CD14-positive monocyte (primary cell): ENCODE measurements at places on chromosomes 4 and X.

DNA sequence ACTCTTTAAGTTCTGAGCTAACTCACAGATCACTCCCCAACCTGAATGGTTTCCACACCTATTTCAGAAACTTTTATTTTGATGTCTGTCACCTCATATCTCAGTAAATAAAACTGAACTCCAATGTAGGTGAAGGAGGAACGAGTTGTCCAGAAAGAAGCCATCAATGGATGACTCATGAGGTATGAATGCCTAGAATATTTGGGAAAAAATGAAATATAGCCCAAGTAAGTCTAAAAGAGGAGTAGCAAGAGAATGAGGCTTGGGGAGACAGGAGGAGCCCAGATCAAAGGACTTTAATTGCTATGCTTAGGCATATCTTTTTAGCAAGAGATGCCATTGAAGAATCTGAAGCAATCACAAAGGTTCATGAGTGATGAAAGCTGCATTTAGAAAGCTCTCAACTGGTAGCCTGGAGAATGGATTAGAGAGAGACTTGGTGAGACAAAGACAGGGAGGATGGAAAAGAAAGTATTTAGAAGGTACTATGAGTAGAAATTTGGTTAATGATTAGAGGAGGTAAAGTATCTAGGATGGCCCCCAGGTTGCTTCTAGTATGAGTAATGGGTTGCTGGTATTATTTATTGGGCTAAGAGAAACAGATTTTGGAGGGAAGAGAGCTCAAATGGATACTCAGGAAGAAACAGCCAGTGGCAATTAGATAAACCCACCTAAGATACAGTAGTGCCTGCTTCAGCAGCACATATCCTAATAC is 39.4 kb downstream of the NOCT start:
- DNase-seq, result no peak

DNA sequence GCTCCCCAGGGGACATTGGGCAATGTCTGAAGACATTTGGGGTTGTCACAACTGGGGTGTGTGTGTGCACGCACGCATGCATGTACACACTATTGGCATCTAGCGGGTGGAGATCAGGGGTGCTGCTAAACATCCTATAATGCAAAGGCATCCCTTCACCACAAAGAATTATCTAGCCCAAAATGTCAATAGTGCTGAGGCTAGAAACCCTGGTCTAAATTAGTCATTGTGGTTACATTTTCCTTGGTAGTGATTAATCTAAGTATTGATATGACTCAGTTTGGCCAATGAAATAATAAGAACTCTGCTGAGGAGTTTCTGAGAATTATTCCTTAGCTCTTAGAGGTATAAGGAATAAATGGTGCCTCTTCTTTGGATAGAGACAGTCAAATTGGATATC is 200.2 kb downstream of the CLCN4 start:
- DNase-seq, result no peak

DNA sequence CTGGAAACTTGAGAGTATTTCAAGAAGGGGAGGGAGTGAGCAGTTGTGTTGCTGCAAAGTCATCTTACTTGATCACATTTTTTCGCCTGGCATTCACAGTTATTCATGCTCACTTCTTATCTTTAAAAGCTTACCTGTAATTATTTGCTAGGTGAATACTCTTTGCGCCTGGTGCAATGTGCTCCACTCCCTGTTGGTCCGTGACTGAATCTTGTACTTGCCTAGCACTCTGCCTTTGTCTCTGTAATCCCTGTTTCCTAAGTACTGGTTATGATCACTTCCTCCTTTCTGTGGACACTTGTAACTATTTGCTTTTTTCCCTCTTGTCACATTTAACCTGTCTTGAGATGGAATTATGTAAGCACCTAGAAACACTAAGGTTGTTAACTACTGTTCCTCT is 5.8 kb downstream of the BMP2K start:
- DNase-seq, result peak; percentile 32

GRCh38 chr4:101835121-101835904 is 44.8 kb downstream of the BANK1 start:
- peak; percentile 71 for DNase-seq
